Stimulated activated CD8-positive, alpha-beta memory T cell treated with anti-CD3 and anti-CD28 coated beads, Interleukin-12 subunit alpha, Interleukin-12 subunit beta, amount 100 ng/mL, for 1 hour (primary cell): ENCODE measurements at places on chromosomes 6 and 20.

DNA sequence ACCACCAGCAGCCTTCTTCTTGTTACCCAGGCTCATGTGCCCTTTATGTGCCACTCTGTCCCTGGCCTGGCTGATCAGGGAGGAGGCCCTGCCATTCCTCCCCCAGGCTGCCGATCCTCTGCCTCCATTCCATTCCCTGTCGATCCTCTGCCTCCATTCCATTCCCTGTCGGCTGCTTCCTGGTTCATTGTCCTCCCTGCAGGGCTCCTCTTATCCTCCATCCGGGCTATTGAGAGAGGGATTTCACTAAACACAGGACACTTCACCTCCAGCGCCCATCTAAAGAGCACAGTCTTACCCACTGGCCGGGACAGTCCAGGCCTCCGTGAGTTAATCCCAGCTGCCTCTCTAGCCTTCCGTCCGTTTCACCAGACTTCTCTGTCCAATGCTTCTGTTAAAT, 7.7 kb upstream of the TTLL2 start:
- DNase-seq, result no peak

GRCh38 chr6:13718123-13718458, 6.5 kb upstream of the RANBP9 start:
- no peak for DNase-seq

GRCh38 chr20:12790859-12791258, 217.9 kb upstream of the SPTLC3 start:
- DNase-seq, result no peak

DNA sequence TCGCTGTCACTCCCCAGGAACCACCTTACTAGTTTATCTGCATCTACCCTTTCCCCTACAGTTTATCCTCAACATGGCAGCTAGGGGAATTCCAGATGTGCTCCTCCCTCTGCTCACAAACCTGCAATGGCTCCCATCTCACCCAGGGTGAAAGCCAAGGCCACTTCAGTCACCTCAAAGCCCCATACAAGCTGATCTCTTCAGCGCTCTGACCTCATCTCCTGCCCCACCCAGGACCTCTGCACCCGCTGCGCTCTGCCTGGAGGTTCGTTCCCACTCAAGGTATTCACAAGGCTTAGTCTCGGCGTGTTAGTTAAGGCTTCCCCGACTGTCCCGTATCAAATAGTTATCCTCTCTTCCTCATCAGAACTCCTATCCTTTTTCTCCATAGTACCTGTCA, 28.6 kb upstream of the SPDEF start:
- no peak for DNase-seq

GRCh38 chr20:17491041-17491440, 40.1 kb downstream of the BFSP1 start:
- DNase-seq, result no peak
